ENCODE measurements at places on chromosomes 4 and X.
A peak's percentile ranks its signal among the peaks of the same experiment; 100 is the strongest.

DNA sequence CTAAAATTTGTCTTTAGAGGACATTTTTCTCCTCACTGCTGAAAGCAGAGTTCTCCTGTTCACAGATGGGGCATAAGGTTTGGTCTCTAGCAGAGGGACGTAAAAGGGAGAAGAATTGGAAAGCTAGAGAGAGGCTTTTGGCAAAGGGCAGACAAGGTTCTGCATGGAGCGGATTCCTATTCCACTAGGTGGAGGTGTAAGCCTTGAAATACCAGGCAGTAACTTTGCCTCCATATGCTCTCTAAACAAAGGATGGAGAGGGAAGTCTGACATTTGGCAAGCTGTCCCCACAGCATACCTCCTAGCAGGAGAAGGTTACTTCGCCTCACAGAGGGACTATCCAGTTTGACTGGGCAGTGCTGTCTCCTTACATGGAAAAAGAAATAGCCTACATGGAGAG is 174.7 kb downstream of the DACH2 start:
- DNase-seq = no peak

DNA sequence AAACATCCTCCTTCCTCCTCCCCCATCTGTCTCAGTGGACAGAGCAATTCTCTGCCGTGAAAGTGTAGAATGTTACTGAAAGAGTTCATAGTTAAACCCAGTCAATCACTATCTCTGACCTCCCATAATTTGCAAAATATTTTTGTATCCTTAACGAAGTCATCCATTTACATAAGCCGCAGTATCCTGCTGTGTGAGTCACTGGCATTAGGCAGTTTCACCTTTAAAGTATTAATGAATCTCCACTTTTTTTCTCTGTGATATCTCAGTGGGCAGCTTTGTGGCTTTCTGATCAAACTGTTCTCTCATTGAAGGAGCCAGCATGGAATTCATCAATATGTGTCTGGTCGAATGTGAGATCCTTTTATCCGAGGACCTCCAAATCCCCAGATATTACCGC is 678.6 kb upstream of the TENM3 start:
- DNase-seq = no peak

DNA sequence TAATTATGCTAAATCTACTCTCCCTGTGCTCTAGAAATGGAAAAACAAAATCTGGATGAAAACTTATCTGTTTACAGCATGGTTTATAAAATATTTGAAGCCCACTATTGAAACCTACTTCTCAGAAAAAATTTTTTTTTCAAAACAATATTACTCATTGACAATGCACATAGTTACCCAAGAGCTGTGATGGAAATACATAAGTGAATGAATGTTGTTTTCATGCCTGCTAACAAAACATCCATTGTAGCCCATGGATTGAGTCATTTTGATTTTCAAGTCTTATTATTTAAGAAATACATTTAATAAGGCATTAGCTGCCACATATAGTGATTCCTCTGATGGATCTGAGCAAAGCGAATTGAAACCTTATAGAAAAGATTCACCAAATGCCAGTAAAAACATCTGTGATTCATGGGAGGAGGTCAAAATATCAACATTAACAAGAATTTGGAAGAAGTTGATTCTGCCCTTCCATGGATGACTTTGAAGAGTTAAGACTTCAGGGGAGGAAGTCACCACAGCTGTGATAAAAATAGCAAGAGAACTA is 144.7 kb upstream of the HHIP start:
- DNase-seq = no peak

- no peak for DNase-seq
These were observed 30.5 kb downstream of the NELFA start for GRCh38 chr4:1978226-1978625.

DNA sequence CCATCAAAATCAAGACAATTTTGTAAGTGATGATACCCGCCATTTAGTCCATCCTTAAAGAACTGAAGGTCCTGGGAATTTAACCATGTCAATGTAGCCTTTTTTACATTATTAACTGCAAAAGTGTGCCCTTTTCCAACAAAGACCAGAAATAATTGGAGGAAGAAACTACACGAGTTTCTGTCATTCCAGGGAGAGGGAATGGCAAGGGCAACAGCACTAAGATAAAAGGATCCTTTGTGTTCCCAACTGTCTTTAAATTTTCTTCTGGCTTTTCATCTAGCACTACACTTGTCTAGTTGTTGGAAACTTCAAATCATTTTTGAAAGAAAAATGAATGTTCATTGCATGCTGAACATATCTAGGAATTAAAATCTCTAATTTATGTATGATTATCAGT is 286.2 kb downstream of the GALNTL6 start:
- DNase-seq = no peak

- DNase-seq = peak; percentile 41
These were observed 55.2 kb downstream of the CLNK start for GRCh38 chr4:10629394-10629793.

GRCh38 chr4:36255577-36255976 is 11.3 kb upstream of the ARAP2 start:
- peak; percentile 58 for DNase-seq

DNA sequence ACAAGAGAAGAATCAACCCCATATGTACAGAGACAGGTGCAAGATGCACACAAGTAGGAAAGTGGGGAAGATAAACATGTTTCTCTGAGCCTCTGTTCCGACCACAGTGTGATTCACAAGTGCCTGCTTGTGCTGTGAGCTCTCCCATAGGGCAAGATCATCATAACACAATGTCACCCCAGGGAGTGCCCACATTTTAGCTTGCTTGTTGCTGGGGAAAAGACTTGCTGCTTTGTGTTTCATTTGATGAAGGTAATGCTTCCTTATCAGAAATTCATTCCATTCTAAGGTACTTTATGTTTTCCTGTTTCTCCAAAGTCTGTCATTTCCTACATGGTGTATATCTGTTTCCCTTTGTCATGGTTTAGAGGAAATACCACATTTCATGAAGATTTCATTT is 304.5 kb upstream of the DIPK2B start:
- DNase-seq = peak; percentile 63

- DNase-seq = peak; percentile 90
These were observed 19.7 kb downstream of the MAEA start for GRCh38 chr4:1309261-1310010.

DNA sequence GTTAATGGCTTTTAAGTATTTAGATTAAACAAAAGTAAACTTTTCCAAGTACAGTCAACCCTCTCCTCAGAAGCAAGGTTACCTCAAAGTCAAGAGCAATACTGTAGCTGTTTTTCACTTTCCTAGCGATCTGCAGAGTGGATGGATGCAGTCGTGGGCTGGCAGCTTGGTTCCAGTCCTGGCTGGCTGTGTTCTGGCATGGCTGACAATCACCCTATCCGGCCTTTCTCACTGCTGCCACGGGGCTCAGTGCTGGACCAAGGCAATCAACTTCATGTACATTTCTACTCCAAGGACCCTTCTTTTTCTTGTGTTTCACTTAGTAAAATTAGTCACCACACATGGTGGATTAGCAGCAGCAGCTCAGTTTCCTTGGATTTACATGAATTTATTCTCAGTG is 208.3 kb downstream of the GABRB1 start:
- no peak for DNase-seq

DNA sequence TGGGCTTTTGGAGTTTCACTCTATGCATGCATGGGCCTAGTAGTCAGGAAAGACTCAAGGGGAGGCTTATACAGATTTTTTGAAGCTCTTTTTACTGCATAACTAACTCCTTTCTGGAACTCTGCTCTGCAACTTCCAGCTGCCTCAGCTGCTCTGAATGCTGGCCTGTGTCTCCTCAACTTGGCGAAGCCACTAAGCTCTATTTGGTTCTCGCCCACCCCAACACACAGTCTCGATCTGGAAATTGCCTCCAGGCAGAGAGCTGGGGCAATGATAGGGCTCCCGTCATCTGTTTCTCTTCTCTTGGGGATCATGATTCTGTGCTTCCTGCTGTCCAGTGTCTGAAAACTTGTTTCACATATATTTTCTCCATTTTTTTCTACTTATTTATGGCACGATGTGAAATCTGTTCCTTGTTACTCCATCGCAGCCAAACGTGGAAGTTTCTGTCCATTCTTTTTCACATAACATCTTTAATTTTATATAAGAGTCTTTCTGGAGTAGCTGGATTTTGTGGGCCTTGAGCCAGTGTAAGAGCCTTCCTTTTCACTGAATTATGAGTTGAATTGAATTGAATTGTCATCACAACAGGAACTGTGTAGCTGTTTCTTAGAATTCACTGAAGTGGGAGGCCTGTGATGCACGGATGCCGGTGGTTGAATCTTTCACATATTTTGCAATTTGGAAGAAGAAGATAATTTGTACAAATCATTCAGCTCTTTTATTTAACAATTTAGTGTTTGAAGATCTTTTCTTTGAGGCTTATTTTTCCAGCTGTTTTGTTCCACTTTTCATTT is 9.0 kb downstream of the ZNF275 start:
- no peak for DNase-seq

GRCh38 chr4:8185295-8185694 is 13.8 kb upstream of the SH3TC1 start:
- DNase-seq = no peak

- DNase-seq = no peak
These were observed 1920.6 kb downstream of the ARAP2 start for GRCh38 chr4:34323549-34324320.

- no peak for DNase-seq
These were observed 523.6 kb downstream of the TRAM1L1 start for GRCh38 chr4:116561768-116562167.

GRCh38 chr4:157992038-157992705 is 180.7 kb downstream of the GASK1B start:
- peak; percentile 95 for DNase-seq

Measured in common myeloid progenitor, CD34-positive (primary cell).